ENCODE measurements at places on chromosomes 1 and 21. TPM values are rescaled to one million over a fixed set of nuclear protein-coding genes. Genes with fewer than 3 reads are reported as not detected.

DNA sequence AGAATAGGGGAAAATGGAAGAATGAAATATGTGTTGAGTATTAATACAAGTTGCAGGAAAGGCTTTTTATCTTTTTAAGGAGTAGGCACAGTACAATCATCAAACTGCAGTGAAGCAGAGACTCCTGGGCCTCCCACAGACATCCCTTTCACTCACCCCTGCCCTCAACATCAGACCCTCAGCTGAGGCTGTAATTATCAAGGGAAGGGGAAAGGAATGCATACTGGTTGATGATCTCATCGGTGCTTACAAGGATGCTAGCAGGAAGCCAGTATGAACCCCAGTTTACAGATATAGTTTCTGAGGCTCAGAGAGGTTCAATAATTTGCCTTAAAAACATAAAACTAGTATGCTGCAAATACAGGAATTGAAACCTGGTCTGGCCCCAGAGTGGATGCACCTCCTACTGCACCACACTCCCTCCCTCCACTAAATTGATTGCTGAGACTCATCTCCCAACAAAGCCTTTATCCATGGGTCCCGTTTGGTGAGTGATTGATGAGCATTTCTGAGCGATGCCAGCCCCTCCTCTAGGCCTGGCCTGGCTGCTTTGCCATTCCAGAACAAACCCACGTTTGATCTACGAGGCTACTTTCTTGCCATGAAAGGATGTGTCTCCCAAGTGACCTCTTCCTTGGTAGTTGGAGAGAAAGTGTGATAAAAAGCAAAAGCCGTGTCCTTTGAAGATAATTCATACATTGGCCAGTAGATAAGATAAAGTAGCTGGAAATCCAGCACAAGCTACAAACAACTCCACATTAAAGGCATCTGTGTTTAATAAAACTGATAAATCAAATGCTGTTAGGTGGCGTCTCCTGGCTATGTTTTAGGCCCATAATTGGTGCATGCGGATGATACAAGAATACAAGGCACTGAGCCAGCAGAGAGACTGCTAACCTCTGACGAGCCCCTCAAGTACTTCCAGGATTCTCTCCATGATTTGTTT lies 233.9 kb upstream of the CAMK1G start:
- no peak for DNase-seq

GRCh38 chr1:232057217-232057895 lies 430.8 kb downstream of the DISC1 start:
- DNase-seq = no peak

DNA sequence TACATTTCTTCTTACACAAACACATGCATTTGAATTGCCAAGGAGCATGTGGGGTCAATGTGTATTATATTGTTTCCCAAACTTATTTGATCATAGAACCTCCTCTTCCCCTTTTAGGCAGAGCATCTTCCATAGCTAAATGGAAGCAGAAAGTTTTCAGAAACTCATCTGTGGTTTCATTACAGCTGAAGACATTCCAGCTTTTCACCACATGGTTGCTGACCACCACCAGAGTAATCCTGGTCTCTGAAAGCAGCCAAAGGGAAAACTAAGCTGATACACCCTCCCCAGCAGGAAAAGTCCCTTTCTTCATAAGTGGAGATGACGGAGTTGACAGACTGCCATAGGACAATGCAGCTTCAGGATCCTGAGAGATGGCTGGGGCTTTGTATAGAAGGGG lies 30.2 kb upstream of the OTUD3 start:
- no peak for DNase-seq

GRCh38 chr1:61085206-61085982 lies 3.0 kb downstream of the NFIA start:
- DNase-seq = no peak

The GUK1 gene
- total RNA-seq = 202 TPM

DNA sequence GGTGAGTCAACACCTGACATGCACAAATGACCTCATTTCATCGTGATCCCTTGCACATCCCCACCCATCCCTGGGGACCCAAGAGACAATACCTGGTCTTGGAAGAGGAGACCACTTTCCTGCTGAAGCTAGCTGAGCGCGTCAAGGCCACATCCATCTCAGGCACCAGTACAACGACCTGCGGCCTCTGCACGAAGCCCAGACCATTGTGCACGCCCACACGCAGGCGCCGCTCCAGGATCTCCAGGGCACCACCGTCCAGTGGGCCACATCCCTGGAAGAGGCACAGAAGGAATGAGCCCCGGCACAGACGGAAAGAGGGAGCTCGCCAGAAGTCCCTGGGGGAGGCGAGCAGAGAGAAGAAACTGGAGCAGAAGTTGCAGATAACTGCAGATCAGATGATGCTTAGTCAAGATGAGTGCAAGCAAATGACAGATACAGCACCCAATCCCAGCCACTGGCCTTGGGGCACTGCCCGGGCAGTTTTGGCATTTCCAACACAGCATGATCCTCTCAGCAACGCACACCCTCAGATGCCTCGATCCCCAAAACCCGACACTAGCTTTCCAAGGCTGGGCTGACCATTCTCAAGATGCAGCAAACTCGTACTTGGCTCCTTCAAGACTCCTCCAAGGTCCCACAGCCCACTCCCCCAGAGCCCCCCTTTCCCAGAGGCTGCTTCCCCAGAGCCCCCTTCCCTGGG lies 44.1 kb downstream of the NPHP4 start:
- DNase-seq = no peak

DNA sequence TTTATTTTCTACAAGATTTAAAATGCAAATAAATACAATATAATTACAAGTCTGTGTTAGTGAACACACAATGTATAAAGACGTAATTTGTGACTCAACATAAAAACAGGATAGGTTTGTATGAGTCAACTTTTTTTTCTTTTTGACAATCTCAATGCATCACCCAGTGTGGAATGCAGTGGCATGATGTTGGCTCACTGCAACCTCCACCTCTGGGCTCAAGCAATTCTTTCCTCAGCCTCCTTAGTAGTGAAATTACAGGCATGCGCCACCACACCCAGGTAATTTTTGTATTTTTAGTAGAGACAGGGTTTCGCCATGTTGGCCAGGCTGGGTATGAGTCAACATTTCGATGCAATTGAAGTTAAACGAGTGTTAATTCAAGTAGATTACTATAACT lies 5.9 kb upstream of the SPRR2E start:
- no peak for DNase-seq

DNA sequence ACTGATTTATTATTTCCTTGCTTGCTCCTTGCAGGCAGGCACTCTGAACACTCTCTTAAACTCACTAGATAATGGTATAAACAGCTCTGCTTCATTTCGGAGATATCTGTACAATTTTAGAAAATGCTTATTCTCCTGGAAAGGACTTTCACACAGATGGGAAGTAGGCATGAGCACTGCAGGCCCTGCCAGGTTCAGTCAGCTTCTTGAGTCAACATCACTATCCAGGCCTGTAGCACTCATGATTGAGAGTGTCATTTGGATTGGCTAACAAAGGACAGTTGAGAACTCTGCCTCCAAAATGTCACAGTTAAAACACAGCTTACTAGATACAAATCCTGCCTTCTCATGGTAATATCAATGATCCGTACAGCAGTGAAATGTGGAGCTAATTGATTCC lies 181.9 kb downstream of the CYYR1 start:
- DNase-seq = no peak

DNA sequence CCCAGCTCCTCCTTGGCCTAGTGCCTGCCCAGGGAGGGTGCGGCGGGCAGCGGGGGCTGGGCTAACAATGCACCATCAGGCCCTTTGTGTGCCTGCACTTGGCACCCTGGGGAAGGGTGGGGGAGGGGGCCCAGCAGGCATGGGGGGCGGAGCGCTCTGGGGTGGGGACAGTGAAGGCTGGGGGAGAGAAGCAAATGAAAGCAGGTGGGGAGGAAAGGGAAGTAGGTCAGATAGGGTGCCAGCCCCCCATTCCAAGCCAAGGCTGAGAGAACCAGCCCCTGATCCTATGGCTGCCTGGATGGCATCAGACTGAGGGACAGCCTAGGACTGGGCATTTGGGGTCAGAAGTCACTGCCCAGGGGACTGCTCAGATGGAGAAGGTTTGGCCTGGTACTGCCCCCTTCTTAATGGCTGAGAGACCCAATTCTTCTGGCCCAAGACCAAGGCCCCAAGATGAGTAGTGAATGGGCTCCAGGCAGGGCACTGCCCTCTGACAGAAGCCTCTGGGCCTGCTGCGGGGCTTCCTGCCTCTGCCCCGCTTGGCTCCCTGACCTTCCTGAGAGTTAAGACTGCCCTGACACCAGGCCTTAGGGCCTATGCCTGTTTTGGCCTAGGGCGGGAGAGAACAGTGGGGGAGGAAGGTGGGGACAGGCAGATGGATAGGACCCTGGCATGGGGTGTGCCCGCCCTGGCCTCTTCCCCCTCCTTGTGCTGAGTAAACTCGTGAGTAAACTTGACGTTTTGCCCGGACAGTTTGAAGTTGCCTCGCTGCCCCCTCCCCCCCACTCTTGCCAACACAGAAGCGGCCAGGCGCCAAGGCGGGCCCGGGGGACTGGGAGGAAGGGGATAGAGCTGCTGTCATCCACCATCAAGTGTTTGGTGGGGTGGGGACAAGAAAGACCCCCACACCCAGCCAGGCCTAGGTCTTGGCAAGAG lies 2.7 kb downstream of the ZBTB7B start:
- peak; percentile 87 for DNase-seq

Measured in right cardiac atrium (tissue), 5 donors.